ENCODE measurements at places on chromosomes 16 and 17. TPM values are rescaled to one million over a fixed set of nuclear protein-coding genes. Genes with fewer than 3 reads are reported as not detected.

GRCh38 chr16:52740766-52741165 lies 193.8 kb upstream of the TOX3 start:
- no peak for DNase-seq

DNA sequence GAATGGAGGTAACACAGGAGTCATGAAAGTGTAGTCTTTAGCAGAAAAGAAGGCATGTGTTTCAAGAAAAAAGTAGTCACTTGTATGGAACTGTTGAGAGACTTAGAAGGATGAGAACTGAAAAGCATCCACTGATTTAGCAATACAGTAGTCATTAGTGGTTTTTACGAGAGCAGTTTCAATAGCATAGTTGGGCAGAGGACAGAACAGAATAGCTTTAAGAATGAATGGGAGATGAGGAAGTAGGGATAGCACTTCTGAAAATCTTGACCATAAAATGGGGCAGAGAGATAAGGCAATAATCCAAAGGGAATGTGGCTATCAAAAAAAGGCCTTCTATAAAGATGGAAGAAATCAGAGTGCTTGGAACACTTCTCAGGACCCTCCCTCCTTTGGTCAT lies 64.8 kb upstream of the C17orf78 start:
- no peak for DNase-seq

GRCh38 chr16:23410176-23410575 lies 42.8 kb downstream of the COG7 start:
- no peak for DNase-seq

- no peak for DNase-seq
Observed at GRCh38 chr17:67689534-67690177, 28.1 kb upstream of the NOL11 start.

- no peak for DNase-seq
Observed at GRCh38 chr16:58031016-58031800, 5.7 kb downstream of the MMP15 start.

Gene GPS1
- total RNA-seq: 157 TPM
